Skeletal muscle cell (primary cell): ENCODE measurements at places on chromosomes 12 and 14.

DNA sequence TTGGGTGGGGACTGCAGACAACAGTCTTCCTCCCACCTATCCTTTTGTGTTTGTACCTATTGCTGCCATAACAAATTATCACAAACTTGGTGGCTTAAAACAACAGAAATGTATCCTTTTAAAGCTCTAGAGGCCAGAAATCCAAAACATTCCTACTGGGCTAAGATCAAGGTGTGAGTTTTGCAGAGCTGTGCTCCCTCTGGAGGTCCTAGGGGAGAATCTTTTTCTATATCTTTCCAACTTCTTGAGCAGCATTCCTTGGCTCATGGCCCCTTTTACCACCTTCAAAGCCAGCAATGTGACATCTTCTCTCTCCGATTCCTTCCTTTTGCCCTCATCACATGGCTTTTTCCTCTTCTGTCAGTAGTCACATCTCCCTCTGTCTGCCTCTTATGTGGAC lies 190.6 kb downstream of the TTC8 start:
- no peak for DNase-seq

DNA sequence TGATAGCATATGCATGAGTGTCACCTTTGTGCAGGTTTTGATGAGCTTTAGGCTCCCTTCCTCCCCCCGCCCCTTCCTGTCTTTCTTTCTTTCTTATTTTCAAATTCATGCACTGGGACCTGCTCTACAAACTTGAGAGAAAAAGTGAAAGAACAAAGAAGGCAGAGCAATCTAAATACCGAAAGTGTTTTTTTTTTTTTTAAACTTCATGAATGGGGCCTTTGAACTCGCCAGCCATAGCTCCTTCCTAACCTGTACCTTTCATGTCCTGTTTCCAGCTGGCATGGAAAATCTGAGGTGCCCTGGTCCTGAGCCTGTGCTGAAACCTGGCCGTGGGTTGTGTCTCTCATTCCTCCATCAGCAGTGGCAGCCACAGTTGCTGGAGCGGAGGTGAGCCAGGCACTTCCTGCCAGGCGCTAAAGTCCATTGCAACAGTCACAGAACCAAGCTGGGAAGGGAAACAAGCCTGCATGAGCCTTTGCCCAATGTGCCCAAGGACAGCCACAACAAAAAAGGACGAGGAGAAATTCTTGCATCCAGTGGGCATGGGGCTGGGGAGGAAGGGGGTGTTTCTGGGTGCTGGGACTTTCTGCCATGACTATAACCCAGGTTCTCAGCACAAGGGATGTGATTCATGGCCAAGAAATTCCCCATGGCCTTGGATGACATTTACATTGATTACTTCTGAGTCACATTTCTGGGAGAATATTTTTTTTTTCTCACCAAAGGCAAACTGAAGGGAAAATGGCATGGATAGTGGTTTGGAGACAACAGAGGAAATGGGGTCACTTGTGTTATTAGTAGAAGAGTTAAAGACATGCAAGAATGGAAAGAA lies 102.7 kb downstream of the TMEM30B start:
- peak; percentile 95 for DNase-seq

- no peak for DNase-seq
These were observed 242.2 kb downstream of the TMEM132C start for GRCh38 chr12:128509170-128509569.

- no peak for DNase-seq
These were observed 28.0 kb downstream of the RIMBP2 start for GRCh38 chr12:130687796-130688778.

DNA sequence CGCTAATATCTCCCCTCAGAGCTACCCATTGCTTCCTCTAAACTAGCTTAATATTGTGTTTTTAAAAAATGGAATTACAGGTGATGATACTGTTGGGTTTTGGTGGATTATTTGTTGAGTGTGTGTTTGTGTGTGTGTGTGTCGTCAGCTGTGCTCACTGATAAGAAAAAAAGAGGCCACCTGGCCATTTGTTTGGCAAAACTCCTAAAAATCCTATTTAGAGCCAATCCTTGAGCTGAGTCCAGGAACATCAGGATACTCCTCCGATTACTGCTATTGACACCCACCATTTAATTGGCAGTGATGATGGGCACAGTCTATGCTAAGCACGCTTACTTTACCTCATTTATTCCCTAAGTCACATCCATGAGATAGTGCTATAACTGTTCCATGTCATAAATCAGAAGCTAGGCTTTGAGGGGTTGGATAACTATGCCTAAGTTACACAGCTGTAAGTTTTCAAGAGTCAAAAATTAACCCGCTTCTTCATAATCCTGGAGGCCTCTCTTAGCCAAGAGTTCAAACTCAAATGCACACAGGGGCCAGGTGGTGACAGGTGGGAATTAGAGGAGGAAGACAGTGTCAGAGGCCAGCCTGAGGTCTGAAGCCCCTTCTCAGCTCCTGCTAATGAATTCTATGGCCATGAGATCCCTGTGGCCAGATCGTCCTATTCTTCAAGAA lies 1026.6 kb upstream of the TMEM132C start:
- no peak for DNase-seq

GRCh38 chr14:38762426-38762825 lies 340.6 kb downstream of the SEC23A start:
- DNase-seq = no peak

- DNase-seq = no peak
These were observed 80.2 kb downstream of the RMST start for GRCh38 chr12:97542666-97543280.

DNA sequence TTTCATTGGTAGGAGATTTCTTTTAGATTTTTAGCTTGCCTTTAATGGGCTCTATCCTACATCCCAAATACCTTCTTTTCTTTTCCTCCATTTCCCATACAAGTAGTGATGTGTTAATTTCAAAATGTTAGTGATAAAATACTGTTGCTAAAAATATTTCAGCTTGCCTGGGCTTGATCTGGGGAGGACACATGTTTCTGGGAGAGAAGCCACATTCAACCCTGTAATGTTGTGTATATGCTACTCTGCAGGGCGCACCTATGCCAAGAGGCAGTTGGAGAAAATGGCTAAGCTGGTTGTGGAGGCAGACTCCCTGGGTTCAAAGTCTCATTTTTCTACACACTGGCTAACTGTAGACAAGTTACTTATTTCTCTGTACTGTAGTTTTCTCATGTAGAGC lies 26.3 kb downstream of the FLRT2 start:
- DNase-seq = no peak

DNA sequence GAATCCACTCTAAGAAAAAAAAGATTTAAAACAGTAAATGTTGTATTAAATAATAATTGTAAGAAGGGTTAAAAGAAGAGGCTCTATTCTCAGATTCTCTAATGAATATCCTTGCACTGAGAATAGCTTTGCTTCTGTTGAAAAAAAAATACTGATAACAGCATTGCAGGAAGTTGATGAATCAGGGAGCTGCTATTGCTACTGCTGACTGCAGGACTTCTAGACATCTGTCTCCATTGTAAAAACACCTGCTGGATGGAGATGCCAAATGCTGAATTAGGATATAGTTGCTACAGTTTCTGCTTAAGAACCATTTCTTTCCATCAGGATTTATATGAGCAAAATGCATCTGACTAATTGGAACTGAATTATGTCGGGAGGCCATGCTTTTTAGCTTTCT lies 50.3 kb upstream of the ANP32D start:
- DNase-seq = no peak

DNA sequence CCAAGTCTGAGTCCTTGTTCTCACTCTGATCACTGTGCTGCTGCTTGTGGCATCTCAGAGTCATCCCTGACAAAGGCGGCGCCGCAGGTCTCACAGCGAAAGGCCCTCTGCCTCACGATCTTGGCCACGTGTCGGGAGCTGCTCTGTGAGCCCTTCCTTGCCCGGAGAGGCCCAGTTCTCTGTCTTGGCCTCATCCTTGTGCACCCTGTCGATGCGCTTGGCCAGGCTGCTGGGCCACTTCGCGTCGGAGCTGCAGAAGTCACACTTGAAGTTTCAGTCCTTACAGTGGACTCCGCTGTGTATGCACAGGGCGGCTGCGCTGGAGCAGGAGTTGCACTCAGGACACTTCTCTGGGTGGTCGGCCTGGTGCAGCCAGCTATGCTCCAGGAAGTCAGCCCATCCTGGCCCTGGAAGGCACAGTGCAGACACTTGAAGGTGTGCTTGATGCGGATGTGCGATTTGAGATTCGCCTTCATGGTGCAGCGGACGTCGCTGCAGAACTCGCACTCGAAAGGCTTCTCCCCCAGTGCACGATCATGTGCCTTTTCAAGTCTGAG lies 36.4 kb upstream of the SAV1 start:
- no peak for DNase-seq

DNA sequence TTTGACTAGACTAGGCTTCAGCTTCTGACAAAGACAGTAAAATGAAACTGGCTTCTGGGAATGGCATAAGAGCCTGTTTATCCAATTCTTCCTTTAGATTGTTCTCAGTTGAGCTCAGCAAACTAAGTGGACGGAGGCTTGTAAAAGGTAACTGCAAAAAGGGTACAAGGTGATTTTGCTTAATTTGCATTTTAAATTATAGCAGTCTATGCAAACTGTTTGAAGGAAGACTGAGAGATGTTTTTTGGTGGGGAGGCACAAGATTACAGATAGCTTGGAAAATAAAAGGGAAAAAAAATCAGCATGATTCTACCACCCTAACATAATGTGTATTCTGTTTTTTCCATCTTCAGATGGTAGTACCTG lies 5.0 kb downstream of the SUSD6 start:
- no peak for DNase-seq

GRCh38 chr14:104387022-104388010 lies 192.2 kb upstream of the C14orf180 start:
- no peak for DNase-seq

DNA sequence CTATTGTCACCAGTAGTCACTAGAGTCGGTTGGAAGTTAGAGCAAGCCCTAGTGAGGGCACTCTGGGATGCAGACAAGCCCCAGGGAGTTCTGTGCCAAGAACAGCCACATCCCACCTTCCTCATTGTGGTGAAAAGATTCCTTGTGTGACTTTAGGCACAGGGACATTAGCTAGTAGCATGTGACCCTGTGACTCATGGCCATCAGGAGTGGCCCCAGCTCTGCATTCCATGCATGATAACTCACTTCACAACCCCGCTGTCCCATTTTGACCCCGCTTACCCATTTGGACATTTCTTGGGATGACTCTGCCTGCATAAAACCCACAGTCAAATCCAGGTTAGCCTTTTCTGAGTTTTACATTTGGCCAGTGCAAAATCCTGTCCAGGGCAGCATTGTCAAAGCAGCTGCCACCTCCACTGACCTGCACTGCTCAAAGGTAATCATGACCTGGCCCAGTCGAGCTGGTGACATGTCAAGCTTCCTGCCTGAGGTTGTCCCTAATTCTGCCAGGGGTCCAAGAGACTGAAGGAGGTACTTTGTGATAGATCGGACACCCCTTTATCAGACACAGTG lies 430.5 kb downstream of the DPF3 start:
- DNase-seq = no peak

GRCh38 chr14:98240376-98240775 lies 1031.6 kb downstream of the BCL11B start:
- DNase-seq = no peak

DNA sequence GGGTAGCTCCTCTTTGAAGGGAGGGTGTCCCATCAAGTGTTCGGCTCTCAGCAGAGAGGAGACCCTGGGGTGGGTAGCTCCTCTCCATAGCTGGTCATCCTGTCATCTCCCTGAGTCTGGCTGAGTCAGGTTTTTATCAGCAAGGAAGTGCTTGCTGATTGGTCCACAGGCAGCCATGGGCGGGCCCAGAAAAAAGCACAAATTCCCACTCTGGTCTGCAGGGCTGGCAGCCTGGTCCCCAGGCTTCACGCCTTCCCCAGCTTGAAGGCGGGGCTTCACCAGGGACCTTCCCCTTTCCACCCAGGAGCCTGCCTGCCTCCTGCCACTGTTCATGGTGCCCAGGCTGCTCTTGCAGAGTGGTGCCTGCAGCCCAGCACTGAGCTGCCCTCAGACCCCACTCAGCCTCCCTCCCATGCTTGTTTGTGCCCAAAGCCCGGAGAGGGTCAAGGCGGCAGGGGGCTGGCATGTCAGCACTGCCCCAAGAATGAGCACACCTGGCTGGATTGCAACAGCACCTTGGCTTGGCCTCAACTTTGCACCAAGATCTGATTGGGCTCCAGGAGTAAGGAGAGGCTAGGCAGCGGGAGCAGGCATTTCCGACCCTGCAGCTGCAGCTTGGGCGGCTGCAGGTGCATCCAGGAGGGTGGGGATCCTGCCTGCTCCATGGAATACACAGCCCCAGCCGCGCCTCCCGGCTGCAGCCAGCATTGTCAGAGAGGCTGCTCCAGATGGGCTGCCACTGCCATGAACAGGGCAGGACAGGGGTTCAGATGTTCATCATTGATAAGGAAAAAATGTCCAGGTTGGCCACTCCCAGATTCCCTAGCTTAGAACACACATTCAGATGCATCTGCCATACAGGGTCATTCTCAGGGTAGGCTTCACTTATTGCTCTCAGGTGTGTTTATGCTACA lies 22.0 kb upstream of the WDR89 start:
- no peak for DNase-seq

DNA sequence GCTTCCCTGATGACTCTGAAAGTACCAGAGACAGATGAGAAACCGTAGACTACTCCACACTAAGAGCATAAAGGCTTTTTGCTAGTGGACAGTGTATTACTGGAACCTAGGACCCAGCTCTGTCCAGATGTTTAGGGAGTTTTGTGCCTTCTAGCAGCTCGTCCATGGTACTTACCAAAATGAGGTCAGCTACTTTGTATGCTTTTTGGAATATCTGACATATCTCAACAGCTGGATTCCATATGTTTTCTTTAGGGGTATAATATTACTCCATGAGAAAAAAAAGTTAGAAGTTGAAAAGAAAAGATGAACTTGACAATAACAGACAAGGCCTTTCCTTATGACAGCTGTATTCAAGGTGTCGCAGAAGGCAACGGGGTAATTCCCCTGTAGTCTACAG lies 32.1 kb upstream of the FRMD6 start:
- DNase-seq = no peak

DNA sequence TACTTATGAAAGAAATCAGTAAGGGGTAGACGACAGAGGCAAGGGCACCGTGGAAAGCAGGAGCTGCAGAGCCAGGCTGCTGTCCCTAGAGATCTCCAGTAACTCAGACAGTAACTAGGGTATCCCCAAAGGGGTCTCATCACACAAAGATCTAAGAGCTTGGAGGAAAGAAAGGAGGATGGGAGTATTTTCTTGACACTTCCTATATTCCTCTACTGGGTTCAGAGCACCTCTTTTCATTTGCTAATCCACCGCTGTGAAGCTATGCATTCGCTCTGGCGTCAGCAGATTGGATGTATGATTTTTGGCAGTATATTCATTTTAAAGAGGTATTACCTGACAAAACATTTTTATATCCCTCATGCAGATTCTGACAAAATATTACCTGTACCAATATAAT lies 12.6 kb downstream of the USP44 start:
- DNase-seq = no peak

GRCh38 chr14:100049220-100049619 lies 16.0 kb upstream of the EVL start:
- peak; percentile 74 for DNase-seq

- no peak for DNase-seq
These were observed 117.1 kb upstream of the NCOR2 start for GRCh38 chr12:124684496-124684895.

- DNase-seq = no peak
These were observed 19.8 kb downstream of the RPGRIP1 start for GRCh38 chr14:21299562-21300130.
